Heart left ventricle (tissue), 16 donors: ENCODE measurements at places on chromosomes 7 and 10.

DNA sequence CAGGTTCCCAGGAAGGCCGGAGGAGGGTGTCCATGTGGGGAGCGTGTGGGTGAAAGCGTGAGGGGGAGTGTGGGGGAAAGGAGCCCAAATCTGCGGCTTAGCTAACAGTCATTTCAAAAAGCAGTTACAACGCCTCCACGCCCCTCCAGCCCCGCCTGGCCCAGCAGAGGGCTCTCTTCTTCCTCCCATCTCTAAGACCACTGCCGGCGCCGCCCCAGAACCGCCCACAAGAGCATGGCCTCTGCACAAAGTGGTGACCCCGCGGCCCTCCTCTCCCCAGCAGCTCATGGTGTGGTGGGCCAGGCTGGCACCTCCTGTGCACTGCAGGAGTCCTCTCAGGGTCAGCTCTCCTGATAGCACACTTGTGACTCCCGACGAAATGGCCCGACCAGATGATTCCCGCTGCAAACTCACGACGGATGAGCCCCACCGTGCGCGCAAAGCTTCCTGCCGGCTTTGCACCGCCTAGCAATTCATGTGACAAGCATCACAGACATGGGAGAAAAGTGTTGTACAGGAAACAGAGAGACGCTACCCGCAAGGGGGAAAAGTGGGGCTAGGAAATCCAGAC lies 12.4 kb upstream of the HUS1 start:
- peak; percentile 92 for DNase-seq

DNA sequence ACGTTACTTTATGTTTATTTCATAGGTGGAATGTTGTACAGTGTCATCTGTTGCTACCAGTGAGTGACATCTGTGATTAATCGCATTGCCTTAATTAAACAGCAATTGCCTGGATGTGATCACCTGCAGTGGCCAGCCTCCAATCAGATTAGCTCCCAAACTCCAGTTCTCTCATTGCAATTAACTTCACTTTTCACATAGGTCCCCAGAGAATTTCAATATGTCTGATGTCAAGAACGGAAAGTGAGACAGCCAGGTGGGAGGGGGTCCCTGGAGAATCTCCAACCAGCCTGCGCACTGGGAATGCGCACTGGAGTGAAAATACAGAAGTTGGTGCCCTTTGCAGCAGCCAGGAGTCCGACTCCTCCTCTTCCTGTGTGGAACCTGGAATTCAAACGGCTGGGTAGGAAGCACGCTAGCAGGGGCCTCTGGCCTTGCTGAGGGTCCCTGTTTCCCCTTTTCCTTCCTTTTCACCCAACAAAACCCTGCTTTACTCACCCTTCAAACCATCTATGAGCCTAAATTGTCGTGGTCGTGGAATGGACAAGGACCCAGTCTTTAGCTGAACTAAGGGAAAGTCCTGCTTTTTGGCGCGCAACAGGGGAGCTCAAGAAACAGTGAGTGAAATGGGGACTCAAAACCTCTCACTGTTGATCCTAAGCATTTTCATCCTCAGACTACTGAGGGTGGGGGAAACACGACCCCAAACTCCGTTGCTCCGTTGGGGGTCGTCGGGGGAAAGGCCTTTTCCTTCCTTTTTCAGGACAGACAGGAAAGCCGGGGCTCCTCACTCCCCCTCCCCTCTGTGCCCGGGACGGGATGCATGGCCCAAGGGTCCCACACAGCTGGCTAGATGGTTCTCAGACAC lies 1355.5 kb upstream of the LRRTM3 start:
- peak; percentile 48 for DNase-seq

- no peak for DNase-seq
Observed at GRCh38 chr10:61784354-61785133, 117.0 kb upstream of the ARID5B start.

- no peak for DNase-seq
Observed at GRCh38 chr7:122944682-122945303, 50.7 kb downstream of the TAS2R16 start.

- DNase-seq = no peak
Observed at GRCh38 chr7:99504281-99504602, 220 bp upstream of the ZKSCAN5 start.

DNA sequence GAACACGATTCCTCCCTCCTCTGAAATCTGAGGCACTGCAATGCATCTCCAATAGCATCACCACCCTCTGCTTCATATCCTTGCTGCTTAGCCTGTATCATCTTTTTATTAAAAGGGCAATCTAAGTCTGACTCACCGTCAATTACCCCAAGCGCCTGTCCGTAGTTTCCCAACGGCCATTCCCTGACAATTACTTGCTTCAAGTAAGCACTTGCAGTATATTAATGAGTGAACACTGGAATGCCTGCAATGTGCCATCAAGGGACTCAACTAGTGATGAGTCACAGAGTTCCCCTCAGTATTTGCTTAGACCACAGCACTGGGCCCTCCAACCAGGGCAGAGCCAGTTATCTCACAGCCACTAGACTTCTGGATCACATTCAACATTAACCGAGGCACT lies 19.5 kb upstream of the PPP1R3C start:
- no peak for DNase-seq

DNA sequence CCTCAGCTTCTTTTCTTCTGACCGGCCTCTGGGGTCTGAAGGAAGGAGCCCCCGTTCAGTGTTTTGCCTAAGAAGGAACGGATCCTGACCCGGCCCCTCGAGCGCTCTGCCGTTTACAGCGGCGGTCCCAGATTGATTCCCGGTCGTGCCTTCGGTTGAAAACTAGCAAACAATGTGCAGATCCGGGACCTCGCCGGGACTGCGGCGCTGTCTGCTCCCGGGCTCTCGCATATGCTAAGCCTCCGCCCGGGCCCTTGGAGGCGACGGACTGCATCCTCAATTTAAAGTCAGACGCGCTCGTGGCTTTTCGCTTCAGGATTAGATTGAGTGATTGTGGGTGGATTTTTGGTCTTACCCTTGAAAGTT lies 559 bp downstream of the DBF4 start:
- DNase-seq = peak; percentile 68

DNA sequence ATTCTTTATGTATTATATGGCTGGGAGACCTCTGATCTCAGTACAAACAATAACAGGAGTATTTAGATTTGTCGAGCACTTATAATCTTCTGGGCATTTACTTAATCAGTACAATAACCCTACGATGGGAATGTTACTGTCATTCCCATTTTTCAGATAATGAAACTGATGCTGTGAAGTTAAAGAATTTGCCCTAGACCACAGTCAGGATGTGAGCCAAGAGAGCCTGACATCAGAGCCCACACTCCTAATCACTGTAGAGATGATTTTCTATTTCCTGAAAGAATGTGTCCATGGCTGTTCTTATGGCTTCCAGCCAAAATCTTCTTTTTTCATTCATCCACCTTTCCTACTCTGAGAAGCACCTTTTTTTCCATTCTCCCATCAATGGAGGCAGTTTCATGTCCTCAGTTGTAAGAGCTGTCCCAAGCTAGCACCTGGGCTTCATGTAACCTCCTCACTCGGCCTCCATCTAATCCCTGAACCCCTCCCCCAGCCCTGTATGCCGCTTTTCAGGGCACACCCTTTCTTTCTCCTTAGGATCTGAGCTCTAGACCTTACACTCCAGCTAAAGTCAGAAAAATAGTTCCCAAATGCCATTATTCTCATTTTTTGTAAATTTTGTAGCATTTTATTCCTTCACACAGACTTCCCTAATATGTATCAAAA lies 12.2 kb upstream of the CAV1 start:
- DNase-seq = no peak

DNA sequence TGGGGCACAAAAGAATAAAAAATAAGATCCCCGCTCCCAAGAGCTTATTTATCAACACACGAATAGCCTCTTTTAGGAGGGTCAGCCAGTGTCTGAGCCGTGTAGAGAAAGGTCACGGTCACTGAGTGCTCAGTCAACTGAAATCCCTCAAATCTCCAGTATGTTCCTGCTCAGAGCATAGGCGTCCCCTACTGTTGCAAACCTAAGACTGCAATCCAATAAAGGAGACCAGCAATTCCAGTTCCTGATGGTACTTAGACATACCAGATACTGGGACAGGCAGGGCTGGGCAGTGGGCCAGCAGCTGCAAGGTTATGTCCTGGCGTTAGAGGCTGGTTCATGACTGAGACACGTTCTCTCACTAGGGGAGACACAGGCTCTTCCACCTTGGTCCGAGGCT lies 93.6 kb downstream of the CACNB2 start:
- peak; percentile 87 for DNase-seq

GRCh38 chr7:15856311-15856710 lies 169.8 kb upstream of the MEOX2 start:
- DNase-seq = no peak

DNA sequence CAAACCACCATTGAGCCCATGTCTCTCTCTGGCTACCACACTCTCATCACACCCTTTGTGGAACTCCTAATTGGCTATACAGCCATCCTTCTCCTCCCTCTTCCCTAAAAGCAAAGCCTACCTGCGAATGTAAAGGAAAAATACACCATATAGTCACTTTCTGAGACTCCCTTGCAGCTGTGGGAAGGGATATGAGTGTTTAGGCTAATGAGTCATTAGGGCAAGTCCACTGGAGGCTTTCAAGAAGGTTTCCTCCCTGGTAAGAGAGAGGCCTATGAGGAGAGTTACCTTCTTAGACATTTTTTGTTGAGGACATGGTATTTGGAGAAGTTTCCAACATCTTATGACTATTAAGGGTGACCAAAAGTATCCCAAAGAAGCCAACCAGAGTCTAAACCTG lies 4.1 kb upstream of the TMEM243 start:
- no peak for DNase-seq

DNA sequence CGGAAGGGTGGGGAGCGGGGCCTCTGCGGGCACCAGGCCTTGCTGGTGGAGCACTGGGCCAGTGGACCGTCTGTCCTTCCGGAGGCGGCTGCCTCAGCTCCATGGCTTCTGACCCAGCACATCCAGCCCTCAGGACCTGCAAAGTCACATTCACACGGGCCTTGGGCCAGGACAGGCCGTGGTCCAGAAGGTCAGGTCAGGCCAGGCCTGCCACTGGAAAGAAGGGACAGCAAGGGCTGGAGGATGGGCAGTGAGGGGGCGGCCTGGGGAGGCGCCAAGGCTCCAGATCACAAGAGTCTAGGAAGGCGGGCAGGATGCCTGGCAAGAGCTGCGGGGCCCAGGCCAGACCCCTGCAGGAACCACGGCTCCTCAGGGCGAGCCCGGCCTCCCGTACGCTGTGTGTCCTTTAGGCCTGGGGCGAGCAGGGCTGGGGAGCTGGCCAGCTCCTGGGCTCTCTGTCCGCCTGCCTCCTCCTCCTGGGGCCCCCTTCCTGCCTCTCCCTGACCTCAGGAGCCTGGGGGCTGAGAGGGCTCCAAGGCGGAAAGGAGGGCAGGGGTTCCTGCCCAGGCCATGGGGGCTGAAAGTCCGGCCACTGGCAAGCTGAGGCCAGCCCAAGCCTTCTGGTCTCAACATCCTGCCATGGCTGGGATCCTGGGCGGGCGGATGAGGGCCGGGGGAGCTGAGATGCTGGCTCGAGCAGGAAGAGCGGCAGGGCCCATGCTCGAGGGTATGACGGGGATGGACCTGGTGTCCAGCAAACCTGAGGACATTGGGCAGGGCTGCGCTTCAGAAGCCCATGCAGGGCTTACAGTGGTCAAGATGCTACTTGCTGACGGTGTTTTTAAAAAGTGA lies 225.8 kb downstream of the ELFN1 start:
- DNase-seq = peak; percentile 60

DNA sequence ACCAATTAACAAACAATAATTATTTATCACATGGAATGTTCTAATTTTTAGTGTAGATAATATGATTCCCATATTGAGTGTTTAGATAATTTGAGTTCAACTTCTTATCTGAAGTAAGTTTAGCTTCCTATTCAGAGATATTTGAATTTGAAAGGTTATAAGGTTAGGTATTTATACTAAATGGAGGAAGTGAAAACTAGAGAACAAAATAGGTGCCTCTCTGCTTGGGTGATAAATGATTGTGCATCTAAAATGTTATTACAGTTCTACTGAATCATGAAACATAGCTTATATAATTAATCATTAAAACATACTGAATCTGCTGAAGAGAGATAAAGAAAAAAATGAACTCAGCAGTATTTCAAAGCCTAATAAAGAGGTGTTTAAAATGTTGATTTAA lies 1174.3 kb downstream of the XPNPEP1 start:
- no peak for DNase-seq

DNA sequence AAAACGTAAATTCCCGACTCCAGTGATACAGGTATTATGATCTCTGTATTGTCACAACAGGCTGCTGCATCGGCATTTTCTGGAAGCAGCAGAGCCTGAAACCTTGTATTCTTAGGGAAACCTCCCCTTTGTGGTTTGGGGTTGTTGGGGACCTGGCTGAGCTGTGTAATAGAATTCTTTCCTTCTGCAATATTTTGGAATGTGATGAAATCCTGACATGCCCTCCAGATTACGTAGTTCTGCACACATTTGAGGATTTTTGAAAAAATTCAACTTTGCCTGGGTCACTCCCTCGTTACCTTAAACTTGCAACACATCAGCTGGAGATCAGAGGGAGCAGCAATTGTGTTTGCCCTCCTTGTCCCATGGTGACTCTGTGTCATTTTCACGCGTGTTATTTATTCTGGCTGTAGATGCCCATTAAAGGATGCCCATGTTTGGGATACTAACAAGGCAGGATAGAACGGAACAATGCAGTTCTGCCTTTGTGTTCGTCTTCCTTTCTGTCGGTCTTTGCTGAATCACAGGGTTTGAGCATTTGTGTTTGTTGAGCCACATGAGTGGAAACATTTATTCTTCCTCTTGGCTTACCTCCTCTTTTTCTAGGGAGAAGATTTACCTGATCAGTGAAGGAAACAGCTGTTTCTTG lies 181.7 kb downstream of the TCF7L2 start:
- no peak for DNase-seq
